ENCODE measurements at places on chromosomes 6 and 20.
A peak's percentile ranks its signal among the peaks of the same experiment; 100 is the strongest.

- DNase-seq: no peak
Measured at GRCh38 chr6:43088654-43089056, 12.5 kb downstream of the PTK7 start.

DNA sequence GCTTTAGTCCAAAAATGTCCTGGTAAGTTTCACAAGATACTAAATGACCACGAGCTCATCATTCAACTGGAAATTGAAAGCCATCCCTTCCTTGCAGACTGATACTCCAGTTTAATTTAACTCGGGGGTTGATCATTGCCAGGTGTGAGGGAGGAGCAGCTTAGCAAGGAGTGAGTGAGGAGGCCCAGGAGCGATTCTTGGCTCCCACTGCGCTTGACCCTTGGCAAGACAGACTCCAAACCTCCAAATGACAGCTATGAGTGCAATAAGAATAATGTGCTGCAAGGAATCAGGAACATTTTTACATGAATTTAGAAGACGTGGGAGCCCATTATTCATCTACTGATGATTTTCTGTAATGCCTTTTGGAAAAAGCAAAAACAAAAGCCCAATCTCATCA is 64.9 kb downstream of the LAMA4 start:
- DNase-seq: no peak

- DNase-seq: no peak
Measured at GRCh38 chr20:40101560-40101959, 587.5 kb downstream of the MAFB start.

DNA sequence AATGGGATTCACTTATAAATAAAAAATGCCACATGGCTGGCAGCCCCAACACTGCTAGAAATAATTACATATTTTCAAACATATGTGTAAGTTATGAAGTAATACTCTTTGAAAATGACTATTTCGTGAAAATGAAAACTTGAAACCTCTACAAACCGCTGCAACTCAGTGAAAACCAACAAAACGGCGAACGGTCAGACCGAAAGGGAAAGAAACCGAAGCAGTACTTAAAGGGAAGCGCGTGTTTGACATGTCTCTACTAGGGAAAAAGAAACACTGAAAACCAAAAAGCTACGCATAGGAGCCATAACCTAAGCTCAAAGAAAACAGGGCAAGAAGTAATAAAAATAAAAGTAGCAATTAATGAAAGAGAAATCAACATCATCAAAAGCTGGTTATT is 121.0 kb upstream of the GGTLC1 start:
- DNase-seq: no peak

DNA sequence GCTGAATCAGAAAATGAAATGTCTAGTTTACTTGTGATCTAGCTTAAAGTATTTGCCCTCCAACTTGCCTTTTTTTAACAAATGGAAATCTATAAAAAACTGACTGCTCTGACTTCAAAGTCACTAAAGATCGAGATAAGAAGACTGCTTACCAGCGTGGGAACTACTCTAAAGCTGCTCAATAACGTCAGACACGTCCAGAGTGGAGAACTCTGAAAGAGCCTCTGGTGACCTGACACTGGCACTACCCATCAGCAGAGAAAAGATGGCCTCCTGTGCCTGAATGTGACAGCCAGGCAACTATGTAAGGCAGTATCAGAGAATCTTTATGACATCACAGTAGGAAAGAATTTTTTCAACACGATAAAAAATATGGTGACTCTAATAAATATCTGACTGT is 202.1 kb upstream of the SHLD1 start:
- no peak for DNase-seq

GRCh38 chr6:119142041-119142440 is 63.6 kb upstream of the FAM184A start:
- no peak for DNase-seq

GRCh38 chr20:23232679-23233308 is 117.8 kb upstream of the NXT1 start:
- DNase-seq: no peak

- peak; percentile 80 for DNase-seq
Measured at GRCh38 chr6:31068669-31069340, 43.6 kb downstream of the C6orf15 start.

DNA sequence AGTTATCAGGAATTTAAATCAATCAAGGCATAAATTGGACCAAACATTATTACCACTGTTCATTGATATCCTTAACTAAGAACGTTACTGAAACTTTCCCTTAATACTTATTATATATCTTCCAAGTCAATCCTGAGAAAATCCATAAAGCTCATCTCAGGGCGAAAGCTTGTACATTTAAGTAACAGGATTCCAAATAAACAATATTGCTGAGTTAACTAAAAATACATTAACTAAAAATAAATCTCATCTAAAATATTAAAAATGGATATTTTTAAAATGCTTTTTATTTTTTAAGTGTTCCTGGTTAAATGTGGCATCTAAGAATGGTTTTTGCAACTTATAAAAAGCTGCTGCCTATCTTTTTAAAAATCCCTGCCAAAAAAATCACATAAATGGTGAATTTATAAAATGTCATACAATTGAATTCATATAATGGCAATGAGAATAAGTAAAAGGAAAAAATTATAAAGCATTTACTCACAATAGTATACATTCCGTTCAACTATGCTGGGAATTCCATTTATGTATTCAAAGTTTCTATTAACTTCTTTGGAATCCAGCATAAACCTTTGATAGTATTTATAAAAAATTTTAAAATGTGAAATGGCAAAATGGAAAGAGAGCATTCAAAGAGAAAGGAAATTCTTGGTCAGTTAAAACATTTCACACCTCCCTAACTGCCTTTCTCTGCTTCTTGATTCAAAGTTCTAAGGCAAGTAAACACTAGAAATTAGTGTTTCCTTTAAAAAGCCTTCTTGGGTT is 20.8 kb upstream of the GMDS start:
- no peak for DNase-seq

DNA sequence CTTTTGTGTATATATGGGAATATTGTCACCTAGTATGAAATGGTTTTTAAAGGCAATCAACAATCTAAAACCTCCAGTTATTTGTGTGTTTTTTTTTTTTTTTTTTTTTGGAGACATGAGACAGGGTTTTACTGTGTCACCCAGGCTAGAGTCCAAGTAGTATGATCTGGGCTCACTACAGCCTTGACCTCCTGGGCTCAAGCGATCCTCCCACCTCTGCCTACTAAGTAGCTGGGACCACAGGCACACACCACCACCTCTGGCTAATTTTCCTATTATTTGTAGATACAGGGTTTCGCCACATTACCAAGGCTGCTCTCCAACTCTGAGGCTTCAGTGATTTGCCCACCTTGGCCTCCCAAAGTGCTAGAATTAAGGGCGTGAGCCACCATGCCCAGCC is 349.9 kb downstream of the UTRN start:
- no peak for DNase-seq

GRCh38 chr20:31608251-31608945 is 3.3 kb downstream of the ID1 start:
- DNase-seq: peak; percentile 80

DNA sequence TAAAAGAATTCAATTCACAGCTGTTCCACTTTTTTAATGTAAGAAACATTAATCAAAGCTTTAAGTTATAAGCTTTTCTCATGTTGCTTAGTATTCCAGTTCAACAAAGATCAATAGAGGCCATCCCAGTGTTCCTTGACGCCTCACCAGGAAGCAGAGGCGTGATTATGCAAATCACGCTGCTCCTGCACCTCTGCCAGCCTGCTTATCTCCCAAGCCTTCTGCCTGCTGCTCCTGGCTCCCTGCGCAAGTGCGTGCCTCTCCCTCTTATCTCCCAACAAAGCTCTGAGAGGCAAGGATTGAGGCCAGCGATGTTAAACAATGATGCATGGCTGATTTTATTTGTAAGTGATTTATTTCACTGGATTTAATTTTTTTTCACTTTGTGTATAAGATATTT is 42.8 kb downstream of the INSM1 start:
- peak; percentile 23 for DNase-seq

DNA sequence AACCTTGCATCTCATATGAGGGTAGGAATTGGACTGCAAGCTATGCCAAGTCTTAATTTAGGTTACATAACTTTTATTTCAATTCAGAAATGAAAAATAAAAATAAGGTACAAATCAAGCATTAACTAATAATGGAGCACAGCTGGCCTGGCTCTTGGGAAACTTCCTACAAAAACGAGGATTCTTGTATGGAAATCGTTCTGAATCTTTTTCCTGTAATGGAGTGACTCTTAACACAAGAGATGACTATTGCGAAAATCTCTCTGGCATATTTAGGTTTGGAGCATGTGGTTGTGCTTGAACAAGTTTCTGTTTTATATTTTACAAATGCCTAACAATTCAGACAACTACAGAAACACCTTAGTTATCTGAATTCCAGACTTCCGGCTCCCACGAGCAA is 34.0 kb upstream of the PI16 start:
- no peak for DNase-seq

DNA sequence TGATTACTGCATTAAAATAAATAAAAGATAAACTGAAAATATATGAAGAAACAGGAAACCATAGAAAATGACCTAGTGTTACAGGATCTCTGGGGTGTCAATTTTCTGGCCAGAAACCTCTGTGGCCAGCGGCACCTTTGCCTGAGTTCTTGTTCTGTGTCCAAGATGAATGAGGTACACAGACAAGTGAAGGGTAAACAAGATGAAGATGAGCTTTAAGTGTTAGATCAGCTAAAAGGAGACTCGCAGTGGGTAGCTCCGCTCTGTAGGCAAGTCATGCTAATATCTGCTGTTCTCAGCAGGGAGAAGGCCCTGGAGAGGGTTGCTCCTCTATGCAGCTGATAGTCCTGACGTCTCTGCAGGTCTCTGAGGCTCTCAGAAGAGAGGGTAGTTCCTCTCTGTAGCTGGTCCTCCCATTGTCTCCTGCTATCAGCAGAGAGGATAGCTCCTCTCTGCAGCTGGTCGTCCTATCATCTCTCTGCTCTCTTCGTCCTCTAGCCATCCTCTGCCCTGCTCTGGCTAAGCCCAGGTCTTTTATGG is 35.9 kb upstream of the TBC1D22B start:
- DNase-seq: no peak

DNA sequence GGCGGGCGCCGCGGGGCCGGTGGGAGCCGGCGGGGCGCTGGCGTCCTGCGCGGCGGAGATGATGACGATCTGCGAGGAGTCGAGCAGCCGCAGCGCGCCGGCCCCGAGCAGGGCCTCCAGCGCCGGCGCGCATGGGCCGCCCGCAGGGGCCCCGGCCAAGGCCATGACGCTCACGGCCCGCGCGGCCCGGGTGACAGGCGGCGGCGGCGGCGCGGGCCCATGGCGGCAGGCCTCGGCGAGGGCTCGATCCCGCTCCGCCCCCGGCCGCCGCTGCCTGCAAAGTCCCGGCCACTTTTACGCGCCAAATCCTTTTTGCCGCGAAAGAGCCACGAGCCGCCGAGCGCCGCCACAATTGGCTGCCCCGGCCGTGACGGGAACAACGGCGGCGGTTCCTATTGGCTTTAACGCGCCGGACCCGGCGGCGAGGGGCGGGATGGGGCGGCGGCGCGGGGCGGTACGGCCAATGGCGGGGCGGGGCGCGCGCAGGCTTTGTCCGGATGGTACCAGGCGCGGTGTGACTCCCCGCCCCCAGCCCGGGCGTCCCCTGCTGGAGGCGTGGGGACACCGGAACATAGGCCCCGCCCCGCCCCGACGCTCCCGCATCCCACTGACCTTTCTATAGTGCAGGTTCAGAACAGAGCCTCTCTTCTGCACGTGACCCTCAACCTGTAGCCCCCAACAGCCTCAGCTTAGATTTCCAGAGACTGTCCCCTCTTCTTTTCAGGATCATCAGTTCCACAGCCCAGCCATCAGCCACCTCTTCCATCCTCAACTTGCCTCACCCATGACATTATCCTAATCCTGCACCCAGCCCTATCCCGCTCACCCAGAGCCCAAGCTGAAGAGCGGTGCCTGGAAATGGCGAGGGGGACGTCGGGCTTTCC is at the start of gene E2F1:
Gene E2F1 (minus strand): TSS at position 286 of the 884 bp plus-strand sequence. CDS start 121 bp downstream, at position 165.
- DNase-seq: peak; percentile 98

DNA sequence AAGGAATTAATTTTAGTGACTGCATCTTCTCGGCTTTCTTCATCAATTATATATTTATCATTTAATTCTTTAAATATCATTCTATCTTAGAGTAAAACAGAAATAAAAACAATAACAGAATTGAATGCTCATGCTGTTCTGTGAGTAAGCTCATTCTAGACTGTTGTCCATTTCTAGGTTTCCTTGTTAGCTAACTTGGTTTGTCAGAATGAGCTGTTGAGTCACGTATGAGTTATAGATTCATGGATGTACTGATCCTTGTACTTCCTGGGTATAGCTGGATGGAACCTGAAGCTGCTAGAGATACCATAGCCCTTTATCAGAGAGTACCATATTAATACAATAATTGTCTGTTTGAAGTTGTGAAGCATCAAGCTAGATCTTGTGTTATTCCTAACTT is 515.3 kb downstream of the TENT5A start:
- no peak for DNase-seq

DNA sequence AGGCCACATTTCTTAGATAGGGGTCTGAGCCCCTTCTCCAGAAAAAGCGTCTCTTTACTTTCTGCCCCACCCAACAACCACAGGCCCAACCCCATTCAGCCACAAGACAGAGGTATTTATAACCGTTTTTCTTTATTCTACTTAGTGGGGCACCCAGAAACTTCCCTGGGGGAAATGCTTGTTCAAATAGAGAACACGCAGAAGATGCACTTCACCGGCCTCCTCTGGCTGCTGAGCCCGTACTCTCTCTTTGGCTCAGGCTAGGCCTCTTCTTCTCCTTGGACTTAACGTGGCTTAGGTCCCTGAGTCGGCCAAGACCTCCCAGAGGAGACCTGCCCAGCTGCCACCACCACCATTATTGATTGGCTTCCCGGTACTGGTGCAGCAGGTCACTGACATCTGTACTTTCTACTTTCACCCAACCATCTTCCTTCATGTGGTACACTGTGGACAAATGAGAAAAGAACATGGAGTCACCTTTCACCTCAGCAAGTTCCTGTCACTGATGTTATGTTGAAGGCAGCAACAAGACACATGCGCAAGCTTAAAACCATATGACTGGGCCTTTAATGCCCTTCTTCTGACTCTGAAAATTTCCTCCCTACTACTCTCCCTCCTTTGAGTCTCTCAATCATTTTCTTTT is 2.2 kb upstream of the TAP2 start:
- DNase-seq: no peak

All from HAP-1 (cell line).